Smooth muscle cell of bladder (primary cell): ENCODE measurements at places on chromosomes 12 and 14. TPM values are rescaled to one million over a fixed set of nuclear protein-coding genes. Genes with fewer than 3 reads are reported as not detected.

The CCDC196 gene
- total RNA-seq = not detected in 2 replicates

The TCTN2 gene
- 8.0 and 15.5 TPM in 2 replicates for total RNA-seq

The CLEC2D gene
- total RNA-seq = 1.4 and 1.8 TPM in 2 replicates

The ASPG gene
- not detected in 2 replicates for total RNA-seq
